ACHN (cell line): ENCODE measurements at places on chromosomes 7 and 10.

GRCh38 chr10:102375250-102375649, 20.3 kb upstream of the NFKB2 start:
- DNase-seq = no peak

DNA sequence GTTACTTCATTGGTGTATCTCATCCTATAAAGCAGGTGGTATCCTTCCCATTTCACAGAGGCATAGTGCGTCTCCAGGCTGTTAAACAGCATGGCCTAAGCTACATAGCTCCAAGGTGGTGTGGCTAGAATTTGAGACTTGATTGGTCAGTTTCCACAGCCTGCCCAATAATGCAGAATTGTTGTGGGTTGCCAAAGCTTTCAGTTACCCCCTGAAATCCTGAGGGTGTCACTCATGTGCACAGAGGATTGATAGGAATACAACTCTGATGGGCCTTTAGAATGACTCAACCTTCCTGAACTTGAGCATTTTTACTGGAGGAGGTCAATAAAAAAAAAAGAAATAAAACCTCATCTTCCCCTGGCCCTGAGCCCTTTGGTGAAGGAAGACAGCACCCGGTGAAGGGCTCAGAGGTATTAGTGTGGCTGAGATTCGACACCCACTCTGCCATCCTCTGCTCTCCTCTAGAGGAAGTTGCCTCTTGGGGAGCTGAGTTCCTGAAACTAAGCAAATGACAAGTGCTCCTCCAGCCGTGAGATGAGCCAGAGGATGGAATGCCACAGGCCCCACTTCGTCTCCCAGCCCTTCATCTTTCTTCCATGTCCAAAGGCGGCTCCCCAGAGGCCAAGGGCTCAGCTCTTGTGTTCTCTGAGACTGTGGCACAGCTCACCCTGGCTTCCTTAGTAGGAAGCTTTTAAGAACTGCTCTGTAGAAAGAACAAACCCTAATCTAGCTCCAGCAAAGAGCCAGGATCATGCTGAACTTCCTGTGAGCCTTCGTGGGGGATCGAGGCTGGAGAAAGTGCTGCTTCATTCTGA, 1.0 kb downstream of the ACSL5 start:
- peak; percentile 12 for DNase-seq

GRCh38 chr10:33233635-33234034, 100.8 kb downstream of the NRP1 start:
- DNase-seq = no peak

GRCh38 chr7:27129729-27130539, 623 bp downstream of the HOXA4 start:
- DNase-seq = peak; percentile 72

DNA sequence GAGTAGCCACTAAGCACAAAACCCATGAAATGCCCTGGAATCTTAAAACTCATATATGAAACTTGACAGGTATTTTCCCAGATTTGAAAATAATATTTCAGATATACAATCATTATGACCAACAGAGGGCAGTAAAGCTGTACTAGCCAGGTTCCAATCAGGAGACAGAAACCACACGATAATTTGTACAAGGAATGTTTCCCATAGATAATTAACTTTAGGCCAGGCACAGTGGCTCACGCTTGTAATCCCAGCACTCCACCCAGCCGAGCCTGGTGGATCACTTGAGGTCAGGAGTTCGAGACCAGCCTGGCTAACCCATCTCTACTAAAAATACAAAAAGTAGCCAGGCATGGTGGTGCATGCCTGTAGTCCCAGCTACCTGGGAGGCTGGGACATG, 31.0 kb upstream of the NUB1 start:
- DNase-seq = peak; percentile 61

GRCh38 chr7:75967487-75967997, 26.9 kb downstream of the TMEM120A start:
- no peak for DNase-seq
